ENCODE measurements at places on chromosomes 2 and 18.

GRCh38 chr18:59927246-59927825 is 27.5 kb downstream of the PMAIP1 start:
- no peak for DNase-seq

DNA sequence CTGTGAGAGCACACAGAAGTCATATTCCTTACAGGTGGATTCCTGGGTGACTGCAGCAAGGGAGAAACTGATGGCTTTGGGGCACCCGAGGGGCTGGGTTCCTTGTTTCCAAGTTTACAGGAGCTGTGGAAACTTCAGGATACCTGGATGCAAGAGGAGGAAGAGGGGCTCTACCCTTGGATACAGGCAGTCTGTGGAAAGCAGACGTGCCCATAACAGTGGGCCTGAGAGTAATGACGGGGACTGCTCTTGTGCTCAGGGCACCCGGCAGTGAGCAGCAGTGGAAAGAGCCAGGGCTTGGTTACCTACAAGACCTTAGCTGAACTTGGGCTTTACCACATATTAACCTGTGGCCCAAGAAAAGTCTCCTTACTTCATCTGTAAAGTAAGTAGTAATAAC is 102.2 kb upstream of the TGFA start:
- DNase-seq, result no peak

DNA sequence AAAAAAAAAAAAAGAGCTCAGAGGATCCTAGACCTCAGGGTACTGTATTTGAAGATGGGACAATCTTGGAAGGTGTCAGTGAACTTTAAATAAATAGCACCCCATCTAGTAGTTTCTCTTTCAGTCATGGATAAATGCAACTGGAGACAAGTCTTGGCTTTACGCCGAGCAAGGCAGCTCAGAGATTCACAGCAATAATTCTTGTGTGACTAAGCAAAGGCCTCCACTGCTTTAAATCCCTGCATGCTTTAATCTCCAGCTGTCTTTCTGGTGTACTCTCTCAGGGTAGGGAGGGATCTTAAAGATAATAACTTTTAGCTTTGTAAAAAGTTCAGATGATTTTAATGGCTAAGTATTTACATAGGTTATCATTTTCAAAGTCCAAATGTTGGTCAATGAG is 36.3 kb downstream of the NRXN1 start:
- DNase-seq, result no peak

- DNase-seq, result peak; percentile 78
Measured at GRCh38 chr18:59249199-59249774, 24.0 kb downstream of the RAX start.

DNA sequence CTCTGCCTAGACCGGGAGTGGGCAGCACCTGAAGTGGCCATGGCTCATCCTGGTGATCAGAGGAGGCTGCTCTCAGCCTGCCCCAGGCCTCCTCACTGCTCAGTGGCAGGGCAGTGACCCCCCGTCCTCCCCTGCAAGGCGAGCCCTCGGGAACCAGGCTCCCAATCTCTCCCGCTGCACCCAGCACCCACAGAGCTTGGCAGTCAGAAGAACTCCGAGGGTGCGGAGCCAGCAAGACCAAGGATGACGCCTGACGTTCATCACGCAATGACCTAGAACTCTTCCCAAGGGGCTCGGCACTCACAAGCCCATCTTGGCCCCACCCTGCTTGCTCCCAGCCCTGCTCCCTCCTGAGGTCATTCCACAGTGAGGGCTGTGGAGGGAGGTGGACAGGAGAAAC is 189.8 kb upstream of the SALL3 start:
- DNase-seq, result no peak

- DNase-seq, result no peak
Measured at GRCh38 chr2:232207174-232207573, 171.4 kb upstream of the ALPP start.

DNA sequence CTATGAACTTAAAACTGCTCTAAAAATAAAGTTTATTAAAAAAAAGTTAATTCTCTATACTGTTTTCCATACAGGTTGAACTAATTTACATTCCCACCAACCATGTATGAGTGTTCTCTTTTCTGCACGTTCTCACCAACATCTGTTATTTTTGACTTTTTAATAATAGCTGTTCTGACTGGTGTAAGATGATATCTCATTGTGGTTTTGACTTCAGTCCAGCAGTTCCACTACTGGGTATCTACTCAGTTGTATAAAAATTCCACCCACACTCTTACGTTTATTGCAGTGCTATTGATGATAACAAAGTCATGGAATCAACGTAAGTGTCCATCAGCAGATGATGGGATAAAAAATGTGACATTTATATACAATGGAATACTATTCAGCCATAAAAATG is 33.7 kb downstream of the SPAG16 start:
- no peak for DNase-seq

DNA sequence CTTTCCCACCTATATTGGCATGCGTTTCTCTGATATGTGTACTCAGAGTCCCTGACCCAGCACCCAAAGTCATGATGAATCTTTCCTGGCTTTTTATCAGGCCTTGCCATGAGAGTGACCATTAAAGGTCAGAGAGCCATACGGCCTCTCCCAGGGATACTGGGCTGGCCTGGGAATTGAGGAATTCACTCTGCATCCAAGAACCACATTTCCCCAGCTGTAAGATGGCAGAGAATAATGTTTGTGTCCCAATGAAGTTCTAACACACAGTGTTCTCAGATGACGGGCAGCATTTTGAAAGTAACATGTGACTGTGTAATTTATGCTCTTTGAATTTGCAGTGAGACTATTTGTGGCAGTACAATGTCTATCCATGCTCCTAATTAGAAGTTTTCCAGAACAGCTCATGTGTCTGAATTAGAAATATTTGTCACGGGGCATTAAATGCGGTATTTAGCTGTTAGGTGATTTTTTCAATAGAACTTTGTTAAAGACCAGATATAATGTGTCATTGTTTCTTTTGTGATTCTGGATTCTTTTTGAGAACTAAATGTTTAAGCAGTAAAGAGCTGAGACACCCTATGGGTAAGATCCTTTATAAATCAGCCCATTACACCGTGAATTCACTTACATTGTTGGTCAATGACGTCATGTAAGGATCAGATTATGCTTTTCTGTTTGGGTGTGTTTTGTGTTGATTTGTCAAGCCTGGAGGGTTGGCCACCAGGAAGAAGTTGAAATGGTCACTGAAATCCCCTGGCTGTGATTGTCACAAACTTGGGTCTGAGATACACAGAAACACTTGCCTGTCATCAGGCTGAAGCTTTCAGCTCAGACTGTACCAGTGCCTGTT is 7.3 kb upstream of the SLC3A1 start:
- DNase-seq, result no peak

- DNase-seq, result no peak
Measured at GRCh38 chr2:36683002-36683401, 13.5 kb upstream of the VIT start.

- DNase-seq, result peak; percentile 81
Measured at GRCh38 chr2:25310965-25311864, 30.5 kb downstream of the DNMT3A start.

DNA sequence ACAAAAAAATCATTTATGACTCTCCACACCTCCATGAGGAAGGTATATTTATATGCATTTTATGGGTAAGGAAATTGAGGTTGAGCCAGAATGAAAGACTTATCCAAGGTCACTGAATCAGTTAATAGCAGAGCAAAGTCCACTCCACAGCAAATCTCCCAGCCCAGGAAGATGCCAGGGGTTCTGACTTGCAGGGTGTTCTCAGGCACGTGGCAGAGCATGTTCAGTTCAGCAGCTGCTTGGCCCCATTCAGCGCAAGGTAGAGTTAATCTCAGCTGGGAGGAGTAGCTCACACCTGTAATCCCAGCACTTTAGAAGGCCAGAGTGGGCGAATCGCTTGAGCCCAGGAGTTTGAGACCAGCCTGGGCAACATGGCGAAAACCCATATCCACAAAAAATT is 17.8 kb upstream of the DGKD start:
- no peak for DNase-seq

GRCh38 chr18:48711651-48712486 is 173.0 kb downstream of the CTIF start:
- no peak for DNase-seq

Measured in SHP77 treated with DMSO at 0.1 percent for 48 hours (cell line).